ENCODE measurements at places on chromosomes 11 and 22. TPM values are rescaled to one million over a fixed set of nuclear protein-coding genes. Genes with fewer than 3 reads are reported as not detected.

Gene LMO1
- not detected for total RNA-seq

Gene RBMXL2
- total RNA-seq, result not detected

Gene SCGB1A1
- not detected for total RNA-seq

GRCh38 chr11:68014157-68014946 lies 4.2 kb downstream of the ALDH3B1 start:
- no peak overlapping the region for H3K4me3 ChIP-seq
- H3K4me1 ChIP-seq, result peaks cover 48% of the 10 kb centered on the region
- no peaks in the 10 kb centered on the region for H3K36me3 ChIP-seq
- peak; percentile 86 for DNase-seq

DNA sequence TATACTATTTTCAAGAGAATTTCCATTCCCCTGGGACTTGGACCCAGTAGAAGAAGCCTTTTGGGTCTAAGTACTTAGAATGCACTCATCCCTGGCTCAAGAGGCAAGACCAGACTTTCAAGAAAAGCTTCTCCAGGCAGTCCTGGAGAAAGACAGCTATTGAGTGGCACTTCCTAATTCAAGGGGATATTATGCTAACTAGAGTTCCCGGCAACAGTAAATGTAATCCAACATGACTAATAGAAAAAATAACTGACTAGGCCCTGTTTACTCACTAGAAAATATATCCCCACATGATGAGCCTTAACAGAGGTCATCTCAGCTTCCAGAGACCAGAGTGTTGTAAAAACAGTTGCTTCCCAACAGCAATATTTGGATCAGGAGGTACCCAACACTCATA lies 47.2 kb upstream of the AKIP1 start:
- no peak for DNase-seq
- H3K4me3 ChIP-seq, result no peak overlapping the region
- H3K4me1 ChIP-seq, result no peaks in the 10 kb centered on the region
